Skin of body (tissue), 3 donors: ENCODE measurements at places on chromosomes 1 and 21.

GRCh38 chr21:44880405-44881197 is 7.1 kb upstream of the PTTG1IP start:
- DNase-seq: no peak

DNA sequence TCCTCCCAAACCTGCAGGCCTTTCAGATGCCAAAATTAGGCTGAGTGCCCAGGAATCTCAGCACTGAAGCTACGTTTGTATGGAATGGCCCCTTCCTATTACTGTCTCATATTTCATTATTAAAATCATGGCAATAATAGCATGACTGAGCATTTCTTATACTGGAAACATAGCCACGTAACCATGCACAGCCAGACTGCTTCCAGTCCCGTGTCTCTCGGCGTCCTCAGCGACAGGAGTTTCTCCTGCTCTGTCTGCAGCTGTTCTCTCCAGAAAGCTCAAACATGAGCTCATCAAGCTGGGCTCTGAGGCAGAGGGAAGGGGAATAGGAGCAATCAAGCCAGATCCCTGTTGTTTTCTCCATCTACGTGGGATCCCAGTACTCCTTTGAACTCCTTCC is 104.0 kb downstream of the CDC7 start:
- peak; percentile 69 for DNase-seq

GRCh38 chr1:171140401-171140800 is 44.7 kb upstream of the FMO2 start:
- DNase-seq: peak; percentile 38

- DNase-seq: no peak
Observed at GRCh38 chr1:198679535-198680173, 40.8 kb downstream of the PTPRC start.

GRCh38 chr1:151196292-151196800 is 2.0 kb upstream of the PIP5K1A start:
- peak; percentile 74 for DNase-seq

DNA sequence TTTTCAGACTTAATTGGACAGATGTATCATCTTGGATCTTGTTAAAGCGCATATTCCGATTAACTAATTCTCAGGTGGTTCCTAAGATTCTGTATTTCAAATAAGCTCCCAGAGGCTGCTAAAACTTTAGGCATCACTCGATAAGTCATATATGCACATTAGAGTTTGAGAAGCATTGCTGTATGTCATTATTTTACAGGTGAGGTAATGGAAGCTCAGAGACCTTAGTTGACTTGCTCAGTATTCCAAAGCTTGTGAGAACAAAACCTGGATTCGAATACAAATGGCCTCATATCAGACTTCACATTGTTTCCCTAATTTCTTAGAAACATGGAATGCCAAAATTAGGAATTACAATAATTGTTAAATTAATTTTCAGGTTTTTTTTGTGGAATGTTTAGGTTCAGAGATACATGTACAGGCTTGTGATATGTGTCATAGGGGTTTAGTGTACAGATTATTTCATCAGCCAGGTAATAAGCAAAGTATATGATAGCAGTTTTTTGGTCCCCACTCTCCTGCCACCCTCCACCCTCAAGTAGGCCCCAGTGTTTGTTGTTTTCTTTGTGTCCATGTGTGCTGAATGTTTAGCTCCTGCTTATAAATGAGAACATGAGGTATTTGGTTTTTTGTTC is 96.8 kb downstream of the XPR1 start:
- DNase-seq: no peak

DNA sequence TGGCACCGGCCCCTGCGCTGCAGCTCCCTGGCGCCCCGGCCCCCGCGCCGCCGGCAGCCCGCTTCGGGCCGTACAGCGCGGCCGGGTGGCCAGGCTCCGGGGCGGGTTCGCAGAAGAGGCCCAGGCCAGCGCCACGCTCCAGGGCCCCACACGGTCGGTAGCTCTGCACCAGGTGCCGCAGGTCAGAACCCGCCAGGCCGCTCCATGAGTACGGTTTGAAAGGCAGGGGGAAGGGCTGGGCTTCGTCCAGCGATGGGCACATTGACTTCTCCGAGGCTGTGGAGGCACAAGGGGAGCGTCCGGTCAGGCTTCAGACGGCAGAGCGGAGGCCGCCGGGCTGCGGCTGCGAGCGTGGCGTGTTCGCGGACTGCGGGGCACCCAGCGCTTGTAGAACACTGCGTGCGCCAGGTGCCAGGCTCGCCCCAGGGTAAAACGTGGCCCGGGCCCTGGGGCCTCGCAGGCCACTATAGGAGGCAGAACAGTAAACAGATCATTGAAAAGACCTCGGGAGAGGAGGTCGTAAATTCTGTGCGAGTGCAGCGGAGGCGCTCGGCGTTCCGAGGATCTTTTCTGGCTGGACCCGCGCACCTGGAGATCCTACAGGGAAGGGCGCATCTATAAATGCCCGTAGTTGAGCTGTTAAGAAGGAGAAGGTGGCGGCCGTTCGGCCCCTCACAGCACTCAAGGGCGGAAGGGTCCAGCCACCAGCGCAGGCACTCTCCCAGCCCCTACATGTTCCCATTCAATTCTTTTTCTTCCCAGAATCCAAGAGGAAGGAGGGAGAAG is 5.7 kb downstream of the GFI1 start:
- DNase-seq: no peak

DNA sequence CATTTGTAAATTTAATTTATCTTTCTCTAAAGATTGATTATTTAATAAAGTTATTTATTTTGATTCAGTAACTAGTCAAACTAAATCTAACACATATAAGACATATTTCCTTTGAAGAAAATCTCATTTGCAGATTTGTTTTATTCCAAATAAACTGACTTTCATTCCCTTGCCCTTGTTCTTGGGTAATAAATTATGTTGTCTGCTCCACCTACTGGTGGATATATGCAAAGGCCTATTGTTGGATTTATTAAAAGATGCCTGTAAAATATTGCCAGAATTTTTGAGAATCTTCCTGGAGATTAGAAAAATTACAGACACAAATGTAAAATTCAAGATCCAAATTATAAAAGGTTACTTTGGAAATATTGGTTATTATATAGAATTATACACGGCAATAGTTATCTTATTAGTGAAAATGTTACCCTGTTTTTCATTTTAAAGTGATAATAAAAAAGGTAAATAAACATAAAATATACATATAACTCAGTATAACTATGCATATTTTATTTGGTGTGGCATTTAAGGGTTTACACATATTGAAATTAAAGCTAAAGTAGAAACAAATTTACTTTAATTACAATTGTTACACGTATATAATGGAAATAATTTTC is 116.1 kb downstream of the SPATA17 start:
- no peak for DNase-seq

DNA sequence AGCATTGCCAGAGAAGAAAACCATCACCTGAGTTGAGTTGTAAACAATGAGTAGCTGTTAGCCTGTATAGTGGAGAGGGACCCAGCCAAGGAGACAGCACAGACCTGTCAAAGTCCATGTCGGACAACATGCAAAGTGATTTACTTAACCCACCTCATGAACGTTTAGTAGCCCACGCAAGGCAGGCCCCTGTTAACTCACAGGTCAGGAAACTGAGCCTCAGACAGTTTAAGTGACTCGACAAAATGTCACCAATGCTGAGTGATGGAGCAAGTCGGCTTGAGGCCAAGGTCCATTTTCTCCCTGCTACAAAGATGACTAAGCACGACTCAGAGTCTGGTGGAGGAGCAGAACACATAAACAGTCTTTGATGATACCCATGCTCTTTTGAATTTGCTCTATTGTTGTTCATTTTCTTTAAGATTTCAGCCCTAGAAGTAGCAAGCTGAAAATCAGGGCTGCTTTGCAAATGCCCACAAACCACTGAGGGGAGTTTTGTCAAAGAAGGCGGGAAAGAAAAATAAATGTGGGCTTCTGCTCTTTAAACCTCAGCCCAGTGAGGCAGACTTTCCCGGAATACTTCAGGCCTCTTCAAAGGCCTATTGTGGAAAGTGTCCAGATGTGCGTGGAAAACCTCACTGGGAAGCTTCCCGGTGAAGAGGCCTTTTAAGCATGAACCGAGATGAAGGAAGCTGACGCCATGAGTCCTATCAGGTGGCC is 83.8 kb upstream of the HOOK1 start:
- DNase-seq: peak; percentile 31

GRCh38 chr1:22489278-22489677 is 37.6 kb downstream of the ZBTB40 start:
- DNase-seq: no peak

DNA sequence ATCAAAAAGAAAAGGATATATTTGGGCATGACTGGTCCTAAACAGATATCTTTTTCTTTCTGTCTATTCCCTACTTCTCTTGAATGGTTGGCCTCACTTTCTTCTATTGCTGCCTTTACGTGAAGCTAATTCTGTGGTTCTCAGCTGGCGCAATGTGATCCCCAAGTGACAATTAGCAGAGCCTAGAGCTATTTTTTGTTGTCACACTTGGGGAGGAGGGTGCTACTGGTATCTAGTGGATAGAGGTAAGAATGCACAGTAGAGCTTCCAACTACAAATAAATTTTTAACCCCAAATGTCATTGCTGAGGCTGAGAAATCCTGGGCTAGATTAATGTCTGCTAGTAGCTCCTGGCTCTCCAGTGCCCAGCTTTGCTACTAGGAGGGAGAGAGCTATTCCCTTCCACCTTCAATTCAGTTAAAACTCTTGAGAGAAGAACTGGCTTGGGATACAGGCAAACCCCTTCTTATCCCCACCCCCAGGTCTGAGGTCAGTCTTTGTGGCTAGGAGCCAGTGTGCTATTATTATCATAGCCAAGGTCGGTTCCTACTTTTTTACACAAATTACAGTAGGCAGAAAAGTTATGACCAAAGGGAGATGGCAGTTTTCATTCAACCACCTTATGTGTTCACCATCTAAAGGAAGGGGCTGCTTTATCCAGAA is 102.1 kb downstream of the SNX7 start:
- DNase-seq: no peak

DNA sequence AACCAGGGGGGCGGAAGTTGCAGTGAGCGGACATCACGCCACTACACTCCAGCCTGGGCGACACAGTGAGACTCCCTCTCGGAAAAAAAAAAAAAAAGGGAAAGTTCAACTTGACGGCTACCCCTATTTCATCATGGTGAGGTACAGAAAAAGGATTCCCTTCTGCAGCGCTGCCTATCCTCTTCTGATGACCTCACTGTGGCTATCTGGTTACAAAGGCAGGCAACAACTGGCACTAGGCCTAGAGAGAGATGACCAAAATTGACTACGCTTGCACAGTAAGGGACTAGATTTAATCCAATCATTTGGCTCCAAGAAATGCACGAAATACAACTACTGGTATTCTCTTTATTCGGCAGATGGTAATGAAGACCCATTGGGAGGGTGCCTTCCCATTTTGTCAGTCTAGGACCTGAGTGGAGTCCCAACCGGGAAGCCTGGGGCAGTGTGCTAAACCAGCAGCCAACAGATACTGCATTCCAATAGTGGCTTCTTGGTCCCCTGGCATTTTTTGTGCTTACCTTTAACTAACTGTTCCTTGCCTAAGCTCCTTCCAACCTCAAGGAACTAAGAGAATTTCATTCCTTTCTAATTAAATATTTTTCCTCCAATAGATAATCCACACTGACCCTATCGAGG is 36.6 kb downstream of the ITPKB start:
- peak; percentile 30 for DNase-seq

DNA sequence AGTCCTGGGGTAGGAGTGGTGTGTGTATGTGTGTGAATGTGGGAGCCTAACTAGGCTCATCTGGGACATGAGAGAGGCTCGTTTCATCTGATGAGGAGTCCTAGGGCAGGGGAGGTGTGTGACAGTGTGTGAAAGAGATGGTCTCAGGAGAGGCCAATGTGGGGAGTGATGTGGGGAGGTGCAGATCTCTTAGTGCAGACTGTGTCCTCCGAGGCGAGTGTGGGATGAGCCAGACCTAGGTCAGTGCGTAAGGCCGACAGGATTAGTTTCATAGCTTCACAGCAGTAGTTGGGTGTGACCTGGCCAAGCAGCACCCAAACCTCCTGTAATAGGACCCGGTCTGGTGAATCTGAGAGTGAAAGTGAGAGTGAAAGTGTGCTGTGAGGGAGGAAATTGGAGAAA is 94.7 kb downstream of the LIPI start:
- DNase-seq: no peak

GRCh38 chr1:219119839-219120238 is 53.8 kb upstream of the LYPLAL1 start:
- DNase-seq: no peak

DNA sequence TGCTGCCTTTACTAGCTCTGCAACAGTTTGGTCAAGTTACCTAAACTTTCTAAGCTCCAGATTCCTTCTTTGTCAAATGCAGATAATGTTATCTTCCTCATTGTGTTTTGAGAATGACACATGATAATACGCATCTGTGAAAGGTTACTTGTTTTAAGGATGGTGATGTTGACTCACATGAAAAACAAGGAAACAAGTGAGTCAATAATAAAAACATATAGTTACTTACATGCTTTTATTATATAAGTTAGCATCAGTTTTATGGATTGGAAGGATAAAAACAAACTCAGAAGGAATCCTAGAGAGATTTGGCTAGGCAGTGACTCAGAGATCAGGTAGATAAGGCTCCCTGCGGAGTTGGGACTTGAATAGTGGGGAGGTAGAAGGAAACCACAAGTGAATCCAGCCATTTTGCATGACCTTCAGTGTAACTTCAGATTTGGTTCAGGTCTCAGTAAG is 144.6 kb downstream of the LMO4 start:
- no peak for DNase-seq

DNA sequence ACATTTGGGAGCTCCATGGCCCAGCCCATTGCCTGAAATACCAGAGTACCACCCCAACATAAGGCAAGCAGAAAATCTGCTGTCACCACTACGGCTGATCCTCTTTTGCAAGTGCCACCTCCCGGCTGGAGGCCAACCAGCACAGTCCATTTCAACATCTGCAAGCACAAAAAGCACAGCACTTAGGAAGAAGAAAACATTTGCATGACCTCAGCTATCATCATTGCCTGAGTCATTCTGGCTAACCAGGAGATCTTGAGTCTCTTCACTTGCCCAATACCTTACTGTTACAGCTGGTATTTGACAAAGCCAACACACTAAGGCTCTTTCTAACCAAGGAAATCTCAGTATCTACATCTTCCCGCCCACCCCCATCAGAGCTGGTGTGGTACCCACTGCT is 55.9 kb downstream of the NEK7 start:
- no peak for DNase-seq

GRCh38 chr1:216560527-216560926 is 137.3 kb upstream of the USH2A start:
- DNase-seq: no peak

DNA sequence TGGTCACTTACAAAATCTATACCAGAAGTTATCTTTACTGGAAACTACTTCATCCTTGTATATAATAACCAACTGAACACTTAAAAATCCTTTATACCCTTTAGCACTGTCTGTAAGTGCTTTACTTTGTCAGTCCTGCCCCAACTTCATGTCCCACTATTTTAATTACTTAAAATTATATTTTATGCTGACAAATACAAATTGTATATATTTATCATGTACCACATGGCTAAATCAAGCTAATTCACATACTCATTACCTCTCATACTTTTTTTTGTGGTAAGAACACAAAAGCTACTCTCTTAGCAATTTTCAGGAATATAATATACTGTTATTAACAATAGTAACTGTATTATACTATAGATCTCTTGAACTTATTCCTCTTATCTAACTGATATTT is 63.0 kb downstream of the EVI5 start:
- no peak for DNase-seq

GRCh38 chr1:22919341-22920025 is 53.2 kb downstream of the LACTBL1 start:
- no peak for DNase-seq

GRCh38 chr1:209616366-209617046 is 33.0 kb downstream of the CAMK1G start:
- no peak for DNase-seq

- no peak for DNase-seq
Observed at GRCh38 chr1:61910035-61910434, 167.8 kb downstream of the PATJ start.
